ENCODE measurements at places on chromosomes 5 and 9.

DNA sequence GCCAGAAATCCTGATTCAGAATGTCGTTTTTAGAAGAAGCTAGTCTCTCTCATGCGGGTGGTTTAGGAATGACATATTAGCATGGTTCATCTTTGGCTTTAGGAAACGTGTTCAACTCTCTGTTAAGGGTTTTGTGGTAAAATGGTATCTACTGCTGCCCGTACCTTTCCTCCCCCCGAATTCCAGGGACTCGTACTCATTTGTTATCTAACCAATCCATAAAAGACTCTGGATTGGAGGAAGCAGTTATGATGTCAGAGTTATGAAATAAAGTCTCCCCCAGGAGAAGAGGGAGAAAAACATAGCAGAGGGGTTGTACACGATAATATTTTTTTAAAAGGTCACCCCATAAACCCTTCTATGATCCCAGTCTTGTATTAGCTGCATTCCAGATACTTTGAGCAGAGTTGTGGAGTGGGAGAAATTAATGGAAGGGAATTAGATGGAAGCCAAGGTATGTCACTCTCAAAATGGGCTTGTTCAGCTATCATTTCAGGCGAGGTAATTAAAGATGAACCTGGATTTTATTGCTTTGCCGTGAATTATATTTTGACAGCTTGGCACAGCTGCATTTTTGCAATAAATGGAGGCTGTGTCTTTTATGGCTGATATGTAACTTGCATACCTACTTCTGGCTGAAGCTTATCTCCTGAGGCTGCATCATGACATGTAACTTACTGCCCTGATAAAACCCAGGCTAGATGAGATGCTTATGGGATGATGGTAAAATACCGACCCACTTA is 31.3 kb downstream of the RAI14 start:
- DNase-seq = no peak

- no peak for DNase-seq
These were observed 249.4 kb upstream of the IRX1 start for GRCh38 chr5:3346111-3346820.

- no peak for DNase-seq
These were observed 84.0 kb downstream of the MAST4 start for GRCh38 chr5:66680221-66680620.

- DNase-seq = peak; percentile 69
These were observed 145.5 kb downstream of the ERCC6L2 start for GRCh38 chr9:96020792-96021550.

- DNase-seq = no peak
These were observed 11.1 kb downstream of the NR5A1 start for GRCh38 chr9:124496075-124496449.

- peak; percentile 20 for DNase-seq
These were observed 1610.1 kb upstream of the ACO1 start for GRCh38 chr9:30774326-30774725.

GRCh38 chr5:66669086-66669861 is 73.1 kb downstream of the MAST4 start:
- no peak for DNase-seq

GRCh38 chr5:1511651-1512540 is 11.9 kb downstream of the LPCAT1 start:
- DNase-seq = peak; percentile 55

DNA sequence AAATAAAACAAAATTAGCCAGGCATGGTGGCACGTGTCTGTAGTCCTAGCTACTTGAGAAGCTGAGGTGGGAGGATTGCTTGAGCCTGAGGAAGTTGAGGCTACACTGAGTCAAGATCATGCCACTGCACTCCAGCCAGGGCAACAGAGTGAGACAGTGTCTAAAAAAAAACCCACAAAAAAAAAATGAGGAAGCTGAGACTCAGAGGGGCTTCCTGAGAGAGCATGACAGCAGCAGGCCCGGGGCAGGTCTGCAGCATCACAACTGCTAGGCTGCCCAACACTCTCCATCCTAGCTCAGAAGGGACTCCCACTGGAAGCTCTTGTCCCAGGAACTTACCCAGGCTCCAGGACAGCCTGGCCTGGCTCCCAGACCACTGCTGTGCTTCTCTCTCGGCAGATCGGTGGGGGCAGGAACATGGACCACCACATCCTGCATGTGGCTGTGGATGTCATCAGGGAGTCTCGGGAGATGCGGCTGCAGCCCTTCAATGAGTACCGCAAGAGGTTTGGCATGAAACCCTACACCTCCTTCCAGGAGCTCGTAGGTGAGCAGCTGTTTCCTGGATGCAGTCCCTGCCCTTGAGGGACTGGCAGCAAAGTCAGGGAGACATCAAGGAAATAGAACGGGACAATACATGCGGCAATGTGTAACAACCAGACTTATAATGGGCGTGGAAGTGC is 19.1 kb downstream of the PTGS1 start:
- no peak for DNase-seq

DNA sequence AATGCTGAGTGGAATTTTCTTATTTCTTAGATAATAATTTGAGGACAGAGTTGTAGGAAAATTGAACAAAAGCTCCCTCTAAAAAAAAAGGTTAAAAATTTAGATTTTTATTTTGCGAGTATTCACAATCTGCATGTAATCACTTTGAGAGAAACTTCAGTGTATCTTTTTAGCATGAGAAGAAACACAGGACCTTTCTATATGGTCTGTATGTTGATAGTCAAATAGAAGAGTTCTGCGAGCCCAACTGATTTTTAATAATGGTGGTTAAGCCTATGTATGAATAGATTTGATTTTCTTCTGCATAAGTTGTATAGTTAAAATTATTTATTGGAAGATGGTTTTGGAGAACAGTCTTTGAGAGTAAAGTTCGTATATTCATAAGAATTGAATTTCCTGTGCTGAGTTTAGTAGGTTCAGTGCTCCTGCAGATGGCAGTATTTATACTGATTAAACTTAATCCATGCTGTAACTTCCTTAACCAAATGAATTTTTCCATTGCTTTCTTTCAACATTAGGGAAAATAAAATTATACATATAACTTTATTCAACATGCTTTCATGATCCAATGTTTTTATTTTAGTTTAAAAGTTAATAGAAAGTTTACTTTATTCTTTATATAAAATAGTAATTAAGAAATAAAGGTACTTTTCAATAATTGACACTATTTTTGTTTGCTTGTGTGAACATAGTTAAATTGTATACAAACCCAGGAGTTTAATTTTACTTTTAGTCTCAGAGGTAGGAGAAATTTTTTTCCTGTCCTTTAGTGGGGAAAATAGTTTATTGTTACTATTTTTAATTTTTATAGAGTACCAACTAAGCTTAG is 19.6 kb downstream of the TCERG1 start:
- DNase-seq = no peak

DNA sequence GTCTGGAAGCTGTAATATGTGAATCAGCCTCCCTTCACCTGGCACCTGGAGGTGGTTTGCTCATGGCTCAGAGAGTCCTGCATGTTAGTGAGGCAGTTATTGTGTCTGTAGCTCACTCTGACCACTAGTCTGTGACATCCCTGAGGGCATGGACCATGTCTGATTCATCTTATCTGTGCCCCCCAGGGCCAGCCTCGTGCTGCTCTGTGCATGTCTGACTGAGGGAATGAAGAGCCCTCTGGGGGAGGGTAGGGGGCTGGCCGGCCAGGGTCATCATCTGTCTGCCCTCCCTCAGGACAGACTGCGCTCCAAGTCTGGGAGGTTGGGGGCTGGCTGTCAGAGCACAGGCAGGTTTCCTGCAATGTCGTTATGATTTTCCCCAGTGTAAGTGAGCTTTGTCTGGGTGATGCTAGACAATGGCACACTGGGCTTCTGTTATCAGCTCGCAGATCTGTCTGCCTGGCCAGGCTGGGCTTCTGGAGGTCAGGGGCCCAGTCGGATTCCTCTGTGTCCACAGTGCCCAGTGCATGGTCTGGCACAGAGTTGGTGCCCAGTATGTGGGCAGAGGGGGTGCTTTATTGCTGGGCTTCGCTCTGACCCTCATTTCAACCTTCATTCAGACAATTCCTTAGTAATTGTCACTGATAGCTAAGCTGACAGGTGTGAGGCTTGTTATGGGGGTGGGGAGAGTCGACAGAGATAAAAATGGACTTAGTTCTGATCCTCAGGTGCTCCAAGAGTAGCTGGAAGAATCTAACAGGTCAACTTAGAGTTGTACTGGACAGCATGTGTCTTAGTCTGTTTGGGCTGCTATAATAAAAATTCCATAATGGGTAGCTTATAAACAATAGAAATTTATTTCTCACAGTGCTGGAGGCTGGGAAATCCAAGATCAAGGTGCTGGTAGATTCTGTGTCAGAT is 85.7 kb upstream of the SHB start:
- no peak for DNase-seq

DNA sequence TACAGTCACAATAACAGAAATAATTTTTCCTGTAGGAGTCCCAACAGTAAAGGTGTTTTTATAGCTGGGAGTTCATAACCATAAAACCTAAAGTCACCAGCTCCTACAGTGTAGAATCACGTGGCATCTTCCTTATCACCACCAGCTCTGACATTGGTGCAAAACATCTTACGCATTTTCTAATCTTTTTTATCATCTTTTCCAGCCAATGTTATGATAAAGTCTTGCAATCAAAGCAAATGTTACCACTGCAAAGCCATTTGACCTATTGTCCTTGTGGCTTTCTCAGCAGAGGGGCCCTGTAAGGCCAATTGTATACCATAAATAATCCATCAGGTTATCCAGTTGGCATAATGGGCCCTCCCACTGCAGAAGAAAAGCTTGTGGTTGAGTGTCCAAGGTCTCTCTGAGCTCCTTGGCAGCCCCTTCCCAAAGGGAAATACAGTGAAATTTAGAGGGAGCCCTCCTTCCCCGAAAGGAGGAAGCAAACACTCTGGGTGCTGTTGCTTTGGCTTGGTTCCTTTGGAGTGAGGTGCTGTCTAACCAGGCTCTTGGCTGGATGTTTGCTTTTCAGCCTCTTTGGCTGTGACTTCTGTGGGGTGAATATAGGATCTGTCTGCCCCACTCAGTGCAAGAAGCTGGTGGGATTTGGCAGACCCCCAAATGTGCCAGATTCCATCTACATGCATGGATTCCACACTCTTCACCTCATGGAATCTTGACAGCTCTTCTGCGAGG is 29.3 kb upstream of the CPEB4 start:
- DNase-seq = no peak

- DNase-seq = peak; percentile 75
These were observed at the start of gene SLC22A5 for GRCh38 chr5:132369474-132370180. Gene SLC22A5, plus strand, starts transcription at chr5:132369710. Its CDS starts 263 bp downstream, at chr5:132369973.

- no peak for DNase-seq
These were observed 56.3 kb downstream of the SLF1 start for GRCh38 chr5:94674490-94675382.

DNA sequence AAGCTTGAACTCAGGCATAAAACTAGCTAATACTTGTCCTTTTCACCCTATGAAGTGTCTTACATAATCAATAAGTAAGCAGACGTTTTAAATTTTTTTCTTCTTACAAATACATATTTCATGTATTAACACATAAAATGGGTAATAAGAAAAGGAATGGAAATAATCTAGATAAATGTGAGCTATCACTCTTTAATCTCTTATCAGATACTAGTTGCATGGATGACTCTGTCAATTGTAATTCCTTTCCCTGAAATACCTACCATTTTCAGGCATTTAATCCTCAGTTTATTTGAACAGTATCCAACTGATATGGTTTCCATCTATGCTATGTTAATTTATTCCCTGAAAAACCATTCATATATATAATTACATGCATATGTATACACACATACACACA is 166.0 kb upstream of the RGS7BP start:
- DNase-seq = no peak

DNA sequence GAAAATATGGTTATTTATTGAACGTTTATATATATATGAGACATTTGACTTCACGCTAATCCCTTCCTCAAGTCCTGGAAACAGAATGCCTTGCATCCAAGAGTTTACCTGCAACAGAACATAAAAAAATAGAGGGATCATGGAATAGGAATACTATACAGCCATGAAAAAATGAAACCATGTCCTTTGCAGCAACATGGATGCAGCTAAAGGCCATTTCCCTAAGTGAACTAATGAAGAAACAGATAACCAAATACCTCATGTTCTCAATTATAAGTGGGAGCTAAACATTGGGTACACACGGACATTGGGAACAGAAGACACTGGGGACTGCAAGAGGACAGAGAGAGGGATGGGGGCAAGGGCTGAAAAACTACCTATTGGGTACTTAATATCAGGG is 13.0 kb downstream of the BAAT start:
- no peak for DNase-seq

GRCh38 chr5:135881244-135881643 is 14.4 kb downstream of the IL9 start:
- no peak for DNase-seq

GRCh38 chr9:111548623-111549022 is 23.6 kb downstream of the ZNF483 start:
- DNase-seq = no peak

All from heart left ventricle (tissue), 16 donors.